ENCODE measurements at places on chromosomes 5 and 9.
A peak's percentile ranks its signal among the peaks of the same experiment; 100 is the strongest.

- DNase-seq, result no peak
Measured at GRCh38 chr5:150774145-150774544, 4.4 kb upstream of the SMIM3 start.

GRCh38 chr5:10456583-10457420 is 15.1 kb downstream of the ROPN1L start:
- no peak for DNase-seq

GRCh38 chr5:885529-885928 is 7.1 kb downstream of the BRD9 start:
- no peak for DNase-seq

- no peak for DNase-seq
Measured at GRCh38 chr9:122948313-122948712, 7.5 kb downstream of the RABGAP1 start.

DNA sequence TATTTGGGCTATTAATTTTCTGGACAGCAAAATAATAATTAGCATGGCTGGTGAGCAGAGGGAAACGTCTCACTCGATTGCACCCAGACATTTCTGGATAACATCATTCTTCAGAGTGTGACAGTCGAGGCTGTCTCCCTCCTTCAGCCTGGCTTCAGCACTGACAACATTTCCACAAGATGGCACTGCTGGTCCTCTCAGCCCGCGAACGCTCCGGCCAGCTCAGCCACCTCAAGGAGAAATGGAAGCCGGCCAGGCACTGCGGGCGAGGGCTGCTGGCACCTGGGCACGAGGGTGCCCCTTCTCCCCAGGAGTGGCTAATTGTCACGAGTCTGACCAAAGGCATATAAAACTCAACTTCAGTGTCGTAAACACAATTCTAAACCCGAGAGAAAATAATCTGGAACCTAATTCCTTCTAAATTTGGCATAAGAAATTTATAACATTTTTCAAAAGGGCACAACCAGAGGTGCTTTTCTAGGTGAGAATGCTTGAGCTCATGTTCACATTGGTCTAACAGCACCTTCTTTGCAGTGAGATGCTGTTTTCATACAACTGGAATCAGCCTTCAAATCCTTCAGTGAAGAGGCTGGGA is 65.9 kb downstream of the DAP start:
- peak; percentile 85 for DNase-seq

DNA sequence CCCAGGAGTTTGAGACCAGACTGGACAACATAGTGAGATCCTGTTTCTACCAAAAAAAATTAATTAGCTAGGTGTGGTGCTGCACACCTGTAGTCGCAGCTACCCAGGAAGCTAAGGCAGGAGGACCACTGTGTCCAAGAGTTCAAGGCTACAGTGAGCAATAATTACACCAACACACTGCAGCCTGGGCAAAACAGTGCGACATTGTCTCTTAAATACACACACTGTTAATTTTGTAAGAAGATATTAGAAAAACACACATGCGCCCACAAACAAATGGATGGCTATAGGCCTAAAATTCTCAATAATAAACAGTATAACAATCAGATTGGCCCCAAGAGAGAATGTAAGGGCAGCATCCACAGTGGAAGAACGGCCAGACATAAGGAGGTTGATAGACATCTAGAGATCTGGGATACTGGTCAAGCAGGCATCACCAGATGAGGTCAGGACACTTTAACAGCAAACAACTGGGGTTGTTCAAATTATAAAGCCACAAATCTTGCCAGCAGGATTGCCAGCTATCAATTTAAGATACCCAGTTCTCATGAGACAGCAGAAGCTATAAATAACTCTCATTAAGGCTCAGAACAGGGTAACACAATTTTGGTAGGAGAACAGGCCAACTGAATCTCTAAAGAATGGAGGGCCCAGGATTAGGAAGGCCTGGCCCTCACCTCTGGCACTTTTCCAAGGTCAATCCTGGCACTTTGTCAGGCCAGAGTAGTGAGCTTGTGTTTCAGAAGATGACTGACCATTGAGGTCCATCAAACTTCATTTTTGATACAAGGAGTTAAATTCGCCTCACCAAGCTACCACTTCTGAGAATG is 29.5 kb downstream of the GOLPH3 start:
- DNase-seq, result no peak

DNA sequence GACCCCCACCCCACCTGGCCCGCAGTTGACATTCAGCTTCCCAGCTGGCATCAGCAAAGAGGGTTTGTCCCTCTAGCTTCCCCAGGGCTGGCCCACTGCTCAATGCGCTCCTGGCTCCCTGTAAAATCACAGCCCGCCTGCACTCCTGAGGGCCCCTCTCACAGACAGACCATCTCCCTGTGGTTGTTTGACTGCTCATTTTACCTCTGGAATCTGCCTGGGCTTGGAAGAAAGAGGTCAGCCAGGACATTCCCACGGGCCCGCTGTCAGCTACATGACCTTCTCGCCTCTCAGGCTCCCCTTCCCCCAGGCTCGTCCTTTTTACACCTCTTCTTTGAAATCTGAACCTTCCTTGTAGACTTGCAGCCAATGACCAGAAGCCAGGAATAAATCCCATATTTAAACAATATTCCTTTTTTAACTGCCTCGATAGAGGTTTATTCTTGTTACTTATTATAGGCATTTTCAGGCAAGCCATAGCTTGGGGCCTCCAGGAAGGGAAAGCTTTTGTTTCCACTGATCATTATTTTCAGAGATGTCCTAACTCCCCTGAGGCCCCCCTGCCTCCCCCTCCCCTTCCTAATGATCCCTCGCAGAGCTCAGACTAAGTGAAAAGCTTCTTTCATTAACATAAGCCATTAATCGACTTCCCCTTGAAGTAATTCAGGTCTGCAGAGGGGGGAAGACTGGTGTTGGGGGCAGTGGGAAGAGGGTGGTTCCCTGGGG is 76.3 kb upstream of the IQGAP2 start:
- DNase-seq, result no peak

- DNase-seq, result no peak
Measured at GRCh38 chr9:98539954-98540353, 168.8 kb downstream of the GABBR2 start.

DNA sequence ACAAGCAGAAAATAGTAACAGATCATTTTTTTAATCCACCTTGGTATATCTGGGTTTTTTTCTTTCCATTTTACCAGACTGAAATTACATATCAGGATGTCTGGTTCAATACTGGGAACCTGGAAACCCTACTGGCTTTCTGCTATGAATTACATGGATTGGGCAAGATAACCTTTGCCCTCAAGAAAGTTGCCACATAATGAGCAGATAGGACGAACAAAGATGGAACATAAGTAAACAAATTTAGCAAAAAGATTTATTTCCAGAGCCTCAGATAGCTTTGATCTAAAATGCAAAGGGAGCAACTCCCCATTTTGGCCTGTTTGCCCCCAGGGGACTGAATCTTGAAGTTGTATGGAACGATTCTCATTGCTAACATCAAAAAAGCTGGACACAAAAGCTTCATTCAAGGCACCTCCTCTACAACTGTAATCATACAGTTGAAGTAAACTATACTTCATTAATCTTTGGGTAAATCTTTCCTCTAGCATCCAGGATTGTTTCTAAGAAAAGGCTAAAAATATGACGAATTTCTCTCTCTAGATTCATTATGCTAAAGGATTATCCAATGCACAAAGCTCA is 131.6 kb upstream of the PTGER4 start:
- DNase-seq, result no peak

DNA sequence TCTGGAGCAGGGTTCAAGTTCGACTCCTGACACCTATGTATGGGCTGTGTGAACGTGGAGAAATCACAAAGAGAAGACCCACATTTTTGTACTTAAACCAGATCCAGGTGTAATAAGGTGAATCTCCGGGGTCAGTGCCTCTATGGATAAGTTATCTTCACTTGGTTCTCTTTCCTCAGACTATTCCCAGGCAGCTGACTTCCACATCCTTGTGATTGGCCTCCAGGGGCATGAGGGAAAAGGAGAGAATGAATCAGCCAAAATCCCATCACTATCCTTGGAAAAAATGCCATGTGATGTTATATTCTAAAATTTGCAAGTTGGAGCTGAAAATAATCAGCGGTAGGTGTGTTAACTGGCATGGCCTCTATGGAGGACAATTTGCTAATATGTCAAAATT is 37.2 kb downstream of the ZNF622 start:
- DNase-seq, result no peak

DNA sequence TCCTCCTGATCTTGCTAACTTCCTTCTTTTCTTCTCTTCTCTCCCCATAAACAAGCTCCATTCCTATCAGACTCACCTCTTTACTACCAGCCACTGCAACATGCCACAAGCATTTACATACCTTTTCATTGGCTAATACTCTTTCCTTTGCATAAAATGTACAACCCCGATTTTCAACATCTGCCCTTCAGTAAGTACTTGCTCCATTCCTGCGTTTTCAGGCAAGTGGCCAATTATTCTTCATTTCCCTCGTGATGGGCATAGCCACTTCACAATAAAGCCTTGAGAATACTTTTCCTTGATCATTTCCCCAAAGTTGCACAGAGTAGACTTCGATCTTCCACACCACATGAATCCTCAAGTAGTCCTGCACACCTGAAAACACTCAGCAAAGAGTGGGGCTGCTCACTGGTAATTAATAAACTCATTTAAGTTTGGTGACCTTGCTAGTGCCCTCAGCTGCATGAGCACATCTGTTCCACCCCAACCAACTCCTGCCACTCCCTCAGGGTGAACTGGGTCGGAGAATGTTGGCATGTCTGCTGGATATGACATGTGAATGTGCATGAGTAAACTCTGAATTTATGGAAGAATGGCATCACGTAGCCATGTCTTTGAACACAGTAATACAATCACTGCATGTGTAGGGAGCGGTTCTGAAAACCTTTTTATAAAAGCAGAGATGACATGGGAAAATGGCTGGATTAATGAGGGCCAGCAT is 535.8 kb downstream of the SEMA5A start:
- DNase-seq, result no peak

GRCh38 chr9:92440751-92441046 is 16.4 kb upstream of the OMD start:
- DNase-seq, result no peak

DNA sequence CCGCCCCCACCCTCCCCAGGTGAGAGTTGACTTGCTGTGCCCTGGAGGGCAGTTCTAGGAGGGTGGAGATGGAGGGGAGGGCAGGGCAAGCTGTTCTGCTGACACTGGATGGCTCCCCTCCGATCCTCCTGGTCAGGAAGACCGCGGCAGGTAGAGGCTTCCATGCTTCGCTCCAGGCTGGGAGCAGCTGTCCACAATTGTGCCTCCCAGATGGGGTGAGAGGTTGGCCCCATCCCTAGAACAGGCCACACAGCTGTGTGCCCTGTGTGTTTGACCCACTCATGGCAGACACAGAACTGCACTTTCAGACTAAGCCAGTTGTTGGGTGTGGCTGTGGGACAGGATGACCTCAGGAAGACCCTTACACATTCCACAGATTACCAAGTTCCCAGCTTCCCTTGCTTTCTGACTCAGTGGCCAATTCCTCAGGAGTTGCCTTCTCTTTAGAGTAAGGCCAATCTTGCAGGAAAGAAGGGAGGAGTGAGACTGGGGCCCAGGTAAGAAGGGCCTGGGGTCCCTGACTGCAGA is 72.1 kb upstream of the HSPA9 start:
- no peak for DNase-seq

- no peak for DNase-seq
Measured at GRCh38 chr5:141493500-141494422, 4.9 kb downstream of the PCDHGC5 start.

GRCh38 chr9:110133059-110133458 is 74.9 kb downstream of the C9orf152 start:
- no peak for DNase-seq

GRCh38 chr5:105940181-105940580 is 1730.6 kb downstream of the EFNA5 start:
- no peak for DNase-seq

GRCh38 chr5:169307646-169308045 is 6.7 kb upstream of the SLIT3 start:
- DNase-seq, result no peak

DNA sequence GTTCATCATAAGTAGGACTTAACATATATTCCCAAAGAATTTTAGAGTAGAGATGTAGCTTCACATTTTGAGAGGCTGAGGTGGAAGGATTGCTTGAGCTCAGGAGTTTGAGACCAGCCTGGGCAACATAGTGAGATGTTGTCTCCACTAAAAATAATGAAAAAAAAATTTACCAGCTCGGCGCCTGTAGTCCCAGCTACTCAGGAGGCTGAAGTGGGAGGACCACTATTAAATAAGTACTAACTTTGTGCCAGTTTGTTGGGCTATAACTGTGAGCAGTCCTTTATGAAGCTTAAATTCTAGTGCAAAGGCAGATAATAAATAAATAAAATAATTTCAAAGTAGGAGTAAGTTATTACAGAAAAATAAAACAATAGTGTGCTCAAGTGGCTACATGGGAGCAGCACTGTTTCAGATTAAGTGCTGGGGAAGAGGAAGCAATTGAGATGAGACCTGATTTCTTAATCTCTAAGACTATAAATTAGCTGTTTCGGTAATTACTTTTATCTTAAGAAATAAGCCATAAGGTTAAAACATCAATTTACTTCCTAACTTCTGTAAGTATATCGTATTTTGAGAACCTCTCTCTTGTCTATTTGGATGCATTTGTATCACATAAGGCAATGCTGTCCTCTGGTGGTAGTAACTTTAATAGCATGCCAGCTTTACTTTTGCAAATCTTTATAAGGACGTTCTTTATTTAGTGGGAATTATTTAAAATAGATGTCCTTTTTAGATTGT is 98.9 kb downstream of the CSNK1G3 start:
- DNase-seq, result no peak

GRCh38 chr9:115883467-115884329 is 269.9 kb upstream of the PAPPA start:
- no peak for DNase-seq

GRCh38 chr9:93177676-93178075 is 6.3 kb upstream of the WNK2 start:
- DNase-seq, result no peak

DNA sequence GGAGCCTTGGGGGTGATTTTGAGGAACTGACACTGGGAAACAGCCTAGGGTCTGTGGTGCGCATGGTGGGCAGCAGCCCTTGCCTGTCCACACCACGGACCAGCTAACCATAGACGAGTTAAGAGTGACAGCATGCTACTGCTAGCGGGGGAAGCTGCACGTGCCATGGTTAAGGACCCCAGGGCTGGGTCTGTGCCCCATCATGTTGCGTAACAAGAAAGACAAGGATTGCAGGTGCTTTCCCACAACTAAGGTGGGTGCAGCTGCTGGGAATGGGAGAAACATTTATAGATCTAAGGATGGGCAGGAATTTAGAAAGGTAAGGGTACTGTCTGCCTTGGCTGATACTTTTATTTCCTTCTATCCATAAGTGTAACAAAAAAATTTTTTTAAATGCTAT is 17.9 kb upstream of the KCNMB1 start:
- no peak for DNase-seq

DNA sequence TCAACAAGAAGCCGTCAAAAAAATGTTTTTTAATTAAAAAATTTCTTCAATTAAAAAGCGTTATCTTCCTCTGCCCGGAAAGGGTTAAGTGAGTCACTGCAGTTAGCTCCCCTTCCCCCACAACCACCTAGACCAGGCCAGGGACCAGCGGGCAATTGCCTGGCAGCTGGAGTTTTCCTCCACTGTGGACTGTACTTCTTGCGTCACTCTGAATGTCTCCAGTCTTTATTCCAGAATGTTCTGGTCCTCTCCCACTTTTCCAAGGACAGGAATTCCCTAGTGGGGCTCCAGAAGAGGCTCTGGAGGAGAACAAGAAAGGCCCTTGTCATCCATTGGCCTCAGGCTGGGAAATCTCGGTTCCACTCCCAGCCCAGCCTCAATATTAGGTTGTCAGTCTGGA is 114.0 kb downstream of the C9orf50 start:
- no peak for DNase-seq

GRCh38 chr9:16192403-16193017 is 639.7 kb downstream of the CCDC171 start:
- no peak for DNase-seq

Measured in 8988T (cell line).